ENCODE measurements at places on chromosomes 7 and 10.

- DNase-seq, result no peak
These were observed 6.5 kb downstream of the ATP5F1C start for GRCh38 chr10:7794251-7795026.

GRCh38 chr10:99329554-99330346 lies 594 bp downstream of the CNNM1 start:
- no peak for DNase-seq

DNA sequence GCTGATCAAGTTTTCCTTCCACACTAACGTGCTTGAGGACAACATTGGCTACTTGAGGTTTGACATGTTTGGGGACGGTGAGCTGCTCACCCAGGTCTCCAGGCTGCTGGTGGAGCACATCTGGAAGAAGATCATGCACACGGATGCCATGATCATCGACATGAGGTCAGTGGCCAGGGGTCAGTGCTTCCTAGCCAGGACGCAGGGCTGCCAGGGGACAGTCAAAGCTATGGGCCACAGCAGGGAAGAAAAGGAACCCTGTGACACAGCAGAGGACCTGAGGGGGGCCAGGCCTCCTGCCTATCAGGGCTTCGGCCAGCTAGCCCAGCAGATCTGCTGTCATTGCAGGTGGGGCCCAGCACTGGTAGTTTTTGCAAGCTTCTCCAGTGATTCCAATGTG lies 5.2 kb downstream of the RBP3 start:
- DNase-seq, result no peak

DNA sequence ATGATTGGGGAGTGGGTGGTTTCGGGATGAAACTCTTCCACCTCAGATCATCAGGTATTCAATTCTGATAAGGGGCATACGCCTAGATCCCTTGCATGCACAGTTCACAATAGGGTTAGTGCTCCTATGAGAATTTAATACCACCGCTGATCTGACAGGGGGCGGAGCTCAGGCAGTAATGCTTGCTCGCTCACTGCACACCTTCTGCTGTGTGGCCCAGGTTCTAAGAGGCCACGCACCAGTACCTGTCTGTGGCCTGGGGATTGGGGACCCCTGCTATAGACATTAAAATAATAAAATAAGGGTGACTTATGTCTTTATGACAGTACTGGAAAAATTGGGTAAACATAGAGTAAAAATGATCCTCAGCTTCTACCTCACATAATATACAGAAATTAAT lies 66.1 kb downstream of the SAMD9 start:
- no peak for DNase-seq

DNA sequence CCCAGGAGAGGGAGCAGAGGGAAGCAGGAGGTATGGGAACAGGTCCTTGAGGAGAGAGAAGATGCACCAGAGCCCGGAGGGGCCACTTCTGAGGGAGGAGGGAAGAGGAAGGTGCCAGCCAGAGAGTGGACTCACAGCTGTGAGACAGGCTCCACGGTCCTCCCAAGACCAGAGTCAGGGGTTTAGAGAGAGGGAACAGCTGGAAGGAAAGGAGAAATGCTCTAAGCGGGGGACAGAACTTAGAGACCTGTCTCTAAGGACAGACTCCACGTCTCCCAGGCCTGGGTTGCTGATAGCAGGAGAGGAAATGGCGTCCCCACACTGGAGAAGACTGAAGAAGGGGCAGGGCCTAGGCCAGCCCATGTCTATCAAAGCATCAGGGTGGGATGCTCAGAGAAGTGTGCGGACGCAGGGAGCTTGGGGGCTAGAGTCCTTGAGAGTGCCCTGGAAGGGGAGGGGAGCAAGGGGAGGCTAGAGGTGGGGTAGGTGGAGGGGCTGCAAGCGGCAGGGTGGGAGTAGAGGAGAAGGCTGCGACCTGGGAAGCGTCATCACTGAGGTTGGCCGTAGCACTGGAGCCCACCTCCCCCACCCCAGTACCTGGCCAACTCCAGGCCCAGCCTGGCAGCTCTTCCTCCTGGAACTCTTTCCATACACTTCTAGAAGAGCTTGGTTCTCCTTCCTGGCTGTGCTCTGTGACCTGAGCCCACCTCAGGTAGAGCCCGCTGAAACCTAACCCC lies 25.6 kb upstream of the GRID1 start:
- no peak for DNase-seq

Measured in MCF 10A (cell line).